ENCODE measurements at places on chromosomes 1 and 21.

GRCh38 chr21:26587736-26588201 lies 14.7 kb upstream of the CYYR1 start:
- DNase-seq: no peak

GRCh38 chr21:46189959-46190490 lies 5.8 kb upstream of the SPATC1L start:
- DNase-seq: no peak

- DNase-seq: no peak
These were observed 215.2 kb downstream of the URB2 start for GRCh38 chr1:229841230-229841629.

GRCh38 chr1:230067871-230068620 lies 1.0 kb downstream of the GALNT2 start:
- no peak for DNase-seq

DNA sequence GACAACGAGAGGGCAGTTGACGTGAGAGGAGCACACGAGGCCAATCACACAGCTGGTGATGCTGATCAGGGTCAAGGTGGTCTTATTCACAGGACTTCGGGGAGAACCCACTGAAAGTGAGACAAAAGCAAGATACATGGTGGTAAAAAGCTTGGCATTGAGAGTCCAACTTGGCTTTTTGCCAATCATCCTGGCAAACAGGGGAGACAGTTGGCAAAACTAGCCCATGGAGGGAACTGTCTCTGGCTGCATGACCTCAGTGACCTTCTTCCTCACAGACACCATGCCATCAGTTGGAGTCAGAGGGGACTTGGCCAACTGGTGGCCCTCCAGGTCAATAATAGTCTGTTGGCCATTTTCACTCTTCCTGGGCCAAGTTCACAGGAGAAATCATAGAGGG lies 139.9 kb downstream of the ASTN1 start:
- DNase-seq: no peak

- no peak for DNase-seq
These were observed 350.9 kb downstream of the ST6GALNAC3 start for GRCh38 chr1:76425201-76426145.

DNA sequence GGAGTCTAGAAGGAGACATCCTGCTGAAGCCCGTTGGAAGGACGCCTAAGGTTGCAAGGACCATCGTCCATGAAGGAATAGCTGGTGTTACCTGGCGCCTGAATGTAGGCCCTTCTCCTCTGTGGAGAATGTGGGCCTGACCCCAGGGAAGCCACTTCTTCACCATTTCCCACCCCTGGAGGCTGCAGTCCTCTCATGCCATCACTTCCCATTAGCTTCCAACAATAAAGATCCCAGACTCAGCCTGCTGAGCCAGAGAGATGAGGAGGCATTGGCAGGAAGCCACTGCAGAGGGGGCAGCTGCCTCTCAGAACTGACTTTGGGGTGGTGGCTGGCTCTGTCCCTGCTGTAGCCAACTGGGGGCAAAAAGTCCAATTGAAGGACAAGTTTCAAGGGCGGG lies 21.3 kb upstream of the KCNE2 start:
- no peak for DNase-seq

GRCh38 chr1:152029144-152029928 lies 7.5 kb downstream of the S100A11 start:
- DNase-seq: no peak

GRCh38 chr1:203644661-203645510 lies 18.3 kb downstream of the ATP2B4 start:
- no peak for DNase-seq

DNA sequence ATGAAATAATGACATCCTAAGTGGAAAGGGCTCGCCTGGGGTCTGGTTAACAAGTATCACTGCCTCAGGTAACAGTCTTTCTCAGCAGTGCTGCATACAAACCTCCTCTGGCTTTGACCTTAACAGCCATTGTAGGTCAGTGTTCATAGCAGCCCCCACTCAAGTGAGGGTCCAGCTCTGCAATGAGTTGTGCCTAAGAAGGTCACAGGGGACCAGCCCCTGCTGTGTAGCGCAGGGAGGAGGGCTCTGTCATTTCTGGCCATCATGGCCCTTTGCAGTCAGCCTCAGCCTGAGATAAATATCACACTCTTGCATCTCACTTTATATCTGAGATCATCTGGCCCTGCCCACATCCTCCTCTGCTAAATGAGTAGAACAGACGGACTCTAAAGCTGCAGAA lies 18.1 kb upstream of the MYSM1 start:
- no peak for DNase-seq

DNA sequence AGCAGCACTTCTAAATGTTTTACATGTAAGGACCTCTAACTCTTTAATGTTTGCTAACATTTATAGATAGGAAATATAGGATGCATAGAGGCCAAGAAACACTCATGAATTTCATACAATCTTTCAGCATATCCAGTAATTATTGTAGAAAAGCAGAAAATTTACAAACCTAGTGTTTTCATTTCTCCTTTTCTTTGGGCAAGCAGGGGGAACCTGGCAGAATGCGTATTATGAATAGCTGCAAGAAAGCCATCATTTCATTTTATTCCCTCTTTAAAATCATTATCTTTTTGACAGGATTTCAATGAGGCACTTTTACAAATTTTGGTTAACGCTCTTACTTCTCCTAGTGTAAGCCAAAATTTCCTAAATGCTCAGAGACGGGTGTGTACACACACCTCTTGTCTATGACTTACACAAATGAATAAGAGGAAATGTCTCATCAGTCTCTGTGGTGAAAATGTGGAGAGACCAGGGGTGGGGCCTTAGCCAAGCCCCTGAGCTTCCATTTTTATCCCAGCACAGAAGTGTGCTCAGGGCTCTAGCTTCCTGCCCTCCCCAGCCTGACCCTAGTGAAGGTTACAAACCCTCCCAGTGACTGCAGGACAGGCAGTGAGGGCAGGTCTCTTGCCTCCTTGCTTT lies 91.6 kb downstream of the LRRC8C start:
- DNase-seq: no peak

DNA sequence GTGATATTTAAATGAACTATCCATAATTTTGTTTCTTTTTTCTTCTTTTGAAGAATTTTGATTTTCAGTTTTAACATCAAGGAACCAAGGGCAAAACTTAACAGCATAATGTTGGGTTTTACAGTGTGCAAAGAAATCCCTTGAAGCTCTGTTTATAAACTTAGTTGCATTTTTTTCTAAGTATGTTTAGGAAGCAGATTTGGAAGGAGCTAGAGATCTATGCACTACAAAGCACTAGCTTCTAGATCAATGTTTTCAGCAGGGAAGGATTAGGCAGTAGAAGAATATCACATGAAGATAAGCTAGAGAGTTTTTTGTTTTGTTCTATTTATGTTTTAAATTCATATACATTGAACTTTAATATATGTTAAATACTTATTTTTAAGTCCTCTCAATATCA lies 250.6 kb upstream of the C1orf105 start:
- DNase-seq: no peak

GRCh38 chr1:33876970-33877650 lies 13.2 kb downstream of the HMGB4 start:
- no peak for DNase-seq

GRCh38 chr1:9537863-9538668 lies 1.2 kb upstream of the SLC25A33 start:
- DNase-seq: no peak

- DNase-seq: no peak
These were observed 711.7 kb upstream of the PTBP2 start for GRCh38 chr1:96009831-96010434.

DNA sequence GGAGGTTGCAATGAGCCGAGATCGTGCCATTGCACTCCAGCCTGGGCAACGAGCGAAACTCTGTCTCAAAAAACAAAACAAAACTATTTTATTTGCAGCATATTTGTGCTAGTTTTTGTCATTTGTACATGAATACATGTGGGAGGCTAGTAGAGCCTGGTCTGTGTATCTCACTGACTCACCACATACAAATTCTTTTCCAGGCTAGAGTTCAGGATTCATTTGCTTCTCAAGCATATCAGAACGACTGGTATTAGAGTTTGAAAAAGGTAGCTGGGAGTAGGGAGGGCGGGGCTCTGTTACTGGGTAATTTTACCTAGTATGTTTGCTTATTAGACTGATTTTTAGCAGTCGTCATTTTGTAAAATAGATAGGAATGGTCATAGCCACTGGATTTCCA lies 4.5 kb upstream of the TOR3A start:
- no peak for DNase-seq

GRCh38 chr1:26027716-26028489 lies 6.3 kb downstream of the EXTL1 start:
- no peak for DNase-seq

DNA sequence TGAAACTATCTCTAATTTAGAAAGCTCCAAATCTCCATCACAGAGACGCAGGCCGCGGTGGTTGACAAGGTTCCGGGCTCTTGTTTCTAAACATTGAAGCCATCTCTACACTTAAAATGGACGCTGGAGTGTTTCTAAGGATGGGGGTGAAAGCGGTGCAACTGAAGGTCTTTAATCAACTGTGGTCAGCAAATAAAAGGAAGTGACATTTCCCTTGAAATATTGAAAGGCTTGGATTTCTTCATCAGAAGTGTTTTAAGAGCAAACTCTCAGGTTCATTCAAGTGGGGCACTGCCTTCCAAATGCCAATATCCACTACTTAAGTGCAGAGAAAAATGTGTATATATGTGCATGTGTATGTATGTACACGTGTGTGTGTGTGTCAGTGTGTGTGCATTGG lies 117.3 kb downstream of the KAZN start:
- DNase-seq: no peak

DNA sequence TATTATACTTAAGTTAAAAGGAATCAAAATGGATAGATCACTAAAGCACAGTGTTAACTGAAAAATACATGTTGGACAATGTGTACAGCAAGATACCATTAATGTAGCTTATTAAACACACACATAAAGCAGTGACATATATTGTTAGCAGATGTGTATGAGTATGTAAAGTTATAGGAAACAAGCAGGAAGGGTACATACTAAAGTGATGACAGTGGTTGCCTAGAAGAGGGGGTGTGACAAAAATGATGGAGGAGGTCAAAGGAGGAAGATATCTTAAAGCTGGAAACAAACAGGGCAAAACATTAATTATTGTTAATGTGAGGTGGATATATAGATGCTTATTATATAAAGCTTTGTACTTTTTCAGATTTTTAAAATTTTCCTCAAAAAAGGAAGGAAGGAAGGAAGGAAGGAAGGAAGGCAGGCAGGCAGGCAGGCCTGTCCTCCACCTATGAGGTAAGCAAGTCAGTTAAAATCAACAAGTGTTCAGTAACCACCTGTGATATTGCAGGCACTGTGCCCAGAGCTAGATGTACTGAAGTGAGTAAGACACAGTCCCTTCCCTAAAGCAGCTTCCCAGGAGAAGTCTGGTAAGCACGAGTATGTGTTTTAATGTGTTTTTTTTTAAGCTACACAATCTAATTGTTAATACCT lies 252.9 kb upstream of the NR5A2 start:
- DNase-seq: peak; percentile 21

DNA sequence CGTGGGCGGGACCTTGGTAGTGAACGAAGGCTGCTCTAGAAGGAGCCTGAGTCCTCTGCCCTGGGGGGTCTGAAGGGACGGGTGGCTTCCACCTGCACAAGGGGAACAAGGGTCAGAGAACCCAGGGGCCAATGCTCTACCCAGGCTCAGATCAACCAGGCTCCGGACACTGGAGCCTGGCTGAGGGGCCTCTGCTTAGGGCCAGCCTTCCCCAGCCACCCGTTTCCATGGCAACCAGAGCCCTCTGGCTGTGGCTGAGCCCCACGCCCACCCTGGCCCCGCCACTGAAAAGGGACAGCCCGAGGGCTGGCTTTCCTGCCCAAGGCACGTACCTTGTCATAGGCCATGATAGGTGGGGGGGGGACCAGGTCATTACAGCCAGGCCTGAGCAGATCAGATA lies 724.6 kb downstream of the PTPRU start:
- no peak for DNase-seq

- no peak for DNase-seq
These were observed 268.5 kb downstream of the PTPRC start for GRCh38 chr1:198907423-198907746.

- DNase-seq: no peak
These were observed 31.6 kb upstream of the WDR26 start for GRCh38 chr1:224466154-224466553.

DNA sequence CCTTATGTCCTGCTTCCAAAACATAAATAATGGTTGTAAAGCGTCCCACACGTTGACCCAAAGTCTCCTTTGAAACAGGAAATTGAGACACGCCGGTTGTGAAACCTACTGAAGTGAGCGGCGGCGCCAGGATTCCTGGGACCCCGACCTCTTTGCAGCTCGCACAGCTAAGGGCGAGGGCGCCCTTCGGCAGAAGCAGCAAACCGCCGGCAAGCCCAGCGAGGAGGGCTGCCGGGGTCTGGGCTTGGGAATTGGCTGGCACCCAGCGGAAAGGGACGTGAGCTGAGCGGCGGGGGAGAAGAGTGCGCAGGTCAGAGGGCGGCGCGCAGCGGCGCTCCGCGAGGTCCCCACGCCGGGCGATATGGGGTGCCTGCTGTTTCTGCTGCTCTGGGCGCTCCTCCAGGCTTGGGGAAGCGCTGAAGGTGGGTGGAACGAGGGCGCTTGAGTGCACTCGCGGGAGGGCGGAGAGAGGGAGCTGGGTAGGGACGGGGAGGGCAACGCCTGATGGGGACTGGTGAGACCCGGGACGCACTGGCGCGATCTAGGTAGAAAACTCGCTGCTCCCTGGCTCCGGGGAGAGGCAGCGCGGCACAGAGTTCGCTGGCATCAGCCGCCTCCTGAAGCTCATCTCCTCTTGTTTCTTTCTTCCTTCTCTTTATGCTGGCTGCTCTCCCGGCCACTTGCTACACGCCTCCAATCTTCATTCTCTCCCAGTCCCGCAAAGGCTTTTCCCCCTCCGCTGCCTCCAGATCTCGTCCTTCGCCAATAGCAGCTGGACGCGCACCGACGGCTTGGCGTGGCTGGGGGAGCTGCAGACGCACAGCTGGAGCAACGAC lies at the start of gene CD1D:
CD1D (plus strand) TSS at position 155 of the 836 bp plus-strand sequence; CDS start at position 362, 207 bp downstream.
- no peak for DNase-seq

GRCh38 chr1:41360074-41360785 lies 1.0 kb upstream of the FOXO6 start:
- DNase-seq: no peak

DNA sequence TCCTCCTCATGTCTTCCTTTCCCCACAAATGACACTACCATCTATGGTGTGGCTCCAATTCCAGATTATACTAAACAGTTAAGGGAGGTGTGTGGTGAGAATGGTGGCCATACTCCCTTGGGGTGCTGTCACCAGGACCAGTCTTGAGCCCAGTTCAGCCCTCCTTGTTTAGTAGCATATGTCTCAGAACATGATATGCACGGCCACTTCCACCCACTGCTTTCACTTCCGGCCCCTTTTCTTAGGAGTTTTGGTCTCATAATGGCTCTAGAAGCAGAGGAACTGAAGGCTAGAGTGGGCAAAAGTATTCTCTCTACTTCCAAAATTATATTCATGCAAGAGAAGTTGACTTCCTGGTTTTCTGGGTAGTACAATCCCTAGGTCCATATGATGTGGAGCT lies 45.3 kb upstream of the CACNA1E start:
- no peak for DNase-seq

GRCh38 chr1:56939209-56939608 lies 26.6 kb downstream of the C8B start:
- DNase-seq: no peak

- no peak for DNase-seq
These were observed 166.8 kb downstream of the HIVEP3 start for GRCh38 chr1:41751804-41752513.

Data from NCI-H2107 (cell line).